ENCODE measurements at places on chromosomes 11 and 22.

- no peak for DNase-seq
Measured at GRCh38 chr11:35349897-35350296, 69.5 kb downstream of the SLC1A2 start.

DNA sequence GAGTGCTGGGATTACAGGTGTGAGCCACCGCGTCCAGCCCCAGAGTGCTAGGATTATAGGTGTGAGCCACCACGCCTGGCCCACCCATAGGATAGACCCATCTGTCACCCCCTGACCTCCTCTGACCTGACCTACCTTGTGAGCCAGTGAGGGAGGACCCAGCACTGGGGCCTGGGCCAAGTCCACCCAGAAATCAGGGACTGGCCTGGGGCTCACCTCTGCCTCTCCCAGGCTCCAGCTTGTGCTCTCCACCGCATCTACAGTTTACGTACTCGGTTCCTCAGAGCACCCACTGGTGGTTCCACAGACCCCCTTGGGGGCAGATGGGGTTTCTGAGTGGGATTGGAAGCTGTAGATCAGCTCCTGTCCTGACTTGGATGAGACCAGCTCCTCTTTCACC is 6.4 kb downstream of the SLC29A2 start:
- DNase-seq = no peak

DNA sequence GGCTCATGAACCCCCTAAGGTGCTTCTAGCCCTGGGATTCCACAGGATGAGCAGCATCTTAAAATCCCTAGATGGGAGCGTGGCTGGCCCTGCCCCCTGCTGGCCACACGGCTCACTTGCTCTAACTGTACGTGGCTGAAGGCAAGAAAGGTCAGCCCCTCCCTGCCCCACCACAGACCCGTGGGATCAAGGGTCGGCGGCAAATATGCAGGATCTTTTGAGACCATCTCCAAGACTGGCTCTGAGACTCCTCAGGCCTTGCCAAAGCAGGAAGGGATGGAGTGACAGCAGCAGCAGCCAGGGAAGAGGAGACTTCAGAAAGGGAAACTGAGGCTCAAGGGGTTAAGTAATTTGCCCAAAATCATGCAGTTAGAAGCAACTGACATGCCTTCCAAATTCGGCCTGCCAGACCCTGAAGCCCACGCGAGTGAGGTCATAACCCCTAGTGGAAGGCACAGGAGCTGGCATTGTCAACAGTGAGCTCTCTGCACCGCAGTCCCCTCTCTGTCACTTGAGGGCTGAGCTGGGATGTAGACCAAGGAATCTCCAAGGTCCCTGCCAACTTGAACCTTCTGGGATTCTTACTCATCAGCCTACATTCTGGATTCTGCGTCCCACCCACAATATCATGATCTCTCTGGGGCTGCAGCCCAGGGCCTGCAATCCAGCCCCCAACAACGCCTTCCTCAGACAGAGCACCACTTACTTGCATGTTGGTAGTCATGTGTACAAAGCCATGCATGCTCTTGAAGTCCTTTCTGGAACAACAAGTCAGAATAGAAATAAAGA is 31.4 kb downstream of the CREB3L1 start:
- DNase-seq = peak; percentile 57

DNA sequence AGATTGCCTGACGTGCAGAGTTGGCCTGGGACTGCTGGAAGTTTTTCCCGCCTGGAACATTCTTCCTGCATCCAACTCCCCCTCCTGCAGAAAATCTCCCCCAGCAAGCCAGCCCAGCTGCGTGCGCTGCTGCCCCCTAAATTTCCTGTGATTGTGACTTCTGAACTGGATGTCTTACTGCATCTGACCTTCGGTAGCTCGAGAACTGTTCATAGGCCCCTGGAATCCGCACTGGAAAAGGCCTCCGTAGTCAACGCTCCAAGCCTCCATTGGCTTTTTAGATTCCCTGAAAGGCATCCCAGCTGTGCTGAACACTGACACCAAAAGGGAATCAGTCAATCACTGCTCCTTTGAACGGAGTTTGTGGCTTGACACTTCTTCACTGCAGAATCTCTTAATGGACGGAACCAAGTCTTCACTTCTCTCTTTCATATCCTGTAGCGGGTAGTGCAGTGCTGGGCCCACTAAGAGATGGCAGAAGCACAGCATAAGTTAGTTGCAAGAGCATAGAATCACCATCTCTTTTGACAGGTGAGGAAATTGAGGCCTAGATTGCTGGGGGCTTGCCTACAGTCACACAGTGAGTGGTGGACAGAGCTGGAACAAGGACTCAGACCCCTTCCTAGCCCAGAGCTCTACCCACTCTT is 14.2 kb upstream of the RASD2 start:
- DNase-seq = no peak

- DNase-seq = no peak
Measured at GRCh38 chr11:2174361-2174760, 2.7 kb upstream of the TH start.

DNA sequence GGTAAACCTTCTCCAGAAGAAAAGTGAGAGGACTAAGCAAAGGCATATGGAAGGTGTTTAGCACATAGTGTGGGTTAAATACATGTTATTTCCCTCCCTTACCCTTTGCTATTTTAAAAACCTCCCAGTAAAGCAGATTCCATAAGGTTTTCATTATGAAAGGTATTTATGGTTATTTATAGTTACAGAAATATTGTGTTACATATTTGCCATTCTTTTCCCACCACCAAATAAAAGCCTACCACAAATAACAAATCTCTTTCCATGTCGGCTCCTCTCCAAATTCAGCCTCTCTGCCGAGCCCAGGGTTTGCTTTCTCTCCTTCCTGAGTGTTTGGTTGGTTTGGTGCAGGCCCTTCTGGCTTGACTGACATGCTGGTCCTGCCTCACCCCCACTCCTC is 64.4 kb downstream of the INSC start:
- peak; percentile 35 for DNase-seq

- DNase-seq = no peak
Measured at GRCh38 chr11:112013497-112014164, 11.6 kb upstream of the DLAT start.

- no peak for DNase-seq
Measured at GRCh38 chr11:109040303-109040702, 375.4 kb downstream of the DDX10 start.

DNA sequence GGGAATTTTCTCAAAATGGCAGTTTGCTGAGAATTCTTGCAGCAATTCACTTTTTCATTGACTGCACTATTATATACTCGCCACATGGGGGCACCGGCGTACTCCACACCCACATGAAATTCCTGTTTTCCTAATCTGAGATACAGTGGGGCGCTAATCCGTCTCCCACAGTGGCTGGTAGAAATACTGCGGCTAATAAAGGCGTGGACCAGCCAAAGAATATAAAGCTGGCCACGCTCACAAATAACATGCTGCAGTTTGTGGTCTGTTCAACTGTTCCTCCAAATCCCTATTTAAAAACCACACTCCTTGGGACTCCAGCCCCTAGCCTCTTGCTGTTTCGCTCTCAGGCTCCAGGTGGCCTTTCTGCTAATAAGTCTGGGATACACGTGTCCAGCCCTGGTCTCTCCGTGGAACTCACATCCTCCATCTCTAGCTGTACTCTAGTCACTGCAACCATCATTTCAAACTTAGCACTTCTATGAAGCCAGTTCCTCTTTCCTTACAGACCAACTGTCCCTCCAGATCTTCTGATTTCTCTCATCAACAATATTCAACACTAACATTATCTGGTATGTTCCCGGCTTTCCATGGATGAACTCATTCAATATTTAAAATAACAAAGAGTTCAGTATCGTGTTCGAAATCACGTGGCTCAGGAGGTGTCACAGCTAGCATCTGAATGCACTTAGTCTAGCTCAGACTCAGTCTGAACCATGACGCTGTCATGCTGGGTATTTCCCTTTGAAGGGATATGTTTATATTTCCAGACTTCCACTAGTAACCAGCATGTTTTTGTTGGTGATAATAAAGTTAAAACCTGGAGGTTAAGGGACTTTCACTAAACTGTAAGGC is 22.0 kb downstream of the TBRG1 start:
- peak; percentile 80 for DNase-seq

DNA sequence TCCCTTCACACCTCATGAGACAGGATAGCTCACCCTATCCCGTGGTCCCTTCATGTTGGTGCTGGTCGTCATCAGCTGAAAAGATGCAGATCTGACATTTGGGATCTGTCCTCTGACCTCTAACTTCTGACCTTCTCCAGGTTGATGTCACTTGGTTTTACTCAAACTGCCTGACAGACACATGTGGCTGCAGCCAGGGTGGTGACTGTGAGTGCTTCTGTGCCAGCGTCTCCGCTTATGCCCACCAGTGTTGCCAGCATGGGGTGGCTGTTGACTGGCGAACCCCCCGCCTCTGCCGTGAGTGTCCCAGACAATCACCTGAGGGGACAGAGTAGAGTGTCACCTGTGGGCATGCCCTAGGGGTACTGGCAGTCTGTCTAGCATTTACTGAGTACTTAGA is 49.7 kb downstream of the OTOG start:
- DNase-seq = no peak

DNA sequence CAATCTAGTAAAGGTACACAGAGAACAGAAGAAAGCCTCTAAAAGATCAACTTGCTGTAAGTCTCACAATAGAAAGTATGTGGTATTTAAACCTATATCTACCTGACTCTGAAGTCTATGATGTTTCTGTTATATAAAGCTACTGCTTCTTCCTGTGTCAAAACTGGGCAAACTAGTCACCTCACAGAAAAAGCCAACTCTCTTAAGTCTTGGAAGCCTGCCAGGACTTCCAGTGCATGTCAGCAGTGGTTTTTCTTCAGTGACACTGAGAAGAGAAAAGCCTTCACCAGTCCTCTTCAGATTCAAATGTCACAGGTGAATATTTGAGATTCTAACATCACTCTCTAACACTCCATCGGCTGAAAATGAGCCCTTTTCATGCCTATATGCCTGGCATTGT is 808.0 kb downstream of the DLG2 start:
- peak; percentile 9 for DNase-seq

- DNase-seq = peak; percentile 87
Measured at GRCh38 chr22:30635273-30636225, at the start of gene SLC35E4. SLC35E4 (plus strand) TSS chr22:30635781; CDS start chr22:30636451, 670 bp downstream.

DNA sequence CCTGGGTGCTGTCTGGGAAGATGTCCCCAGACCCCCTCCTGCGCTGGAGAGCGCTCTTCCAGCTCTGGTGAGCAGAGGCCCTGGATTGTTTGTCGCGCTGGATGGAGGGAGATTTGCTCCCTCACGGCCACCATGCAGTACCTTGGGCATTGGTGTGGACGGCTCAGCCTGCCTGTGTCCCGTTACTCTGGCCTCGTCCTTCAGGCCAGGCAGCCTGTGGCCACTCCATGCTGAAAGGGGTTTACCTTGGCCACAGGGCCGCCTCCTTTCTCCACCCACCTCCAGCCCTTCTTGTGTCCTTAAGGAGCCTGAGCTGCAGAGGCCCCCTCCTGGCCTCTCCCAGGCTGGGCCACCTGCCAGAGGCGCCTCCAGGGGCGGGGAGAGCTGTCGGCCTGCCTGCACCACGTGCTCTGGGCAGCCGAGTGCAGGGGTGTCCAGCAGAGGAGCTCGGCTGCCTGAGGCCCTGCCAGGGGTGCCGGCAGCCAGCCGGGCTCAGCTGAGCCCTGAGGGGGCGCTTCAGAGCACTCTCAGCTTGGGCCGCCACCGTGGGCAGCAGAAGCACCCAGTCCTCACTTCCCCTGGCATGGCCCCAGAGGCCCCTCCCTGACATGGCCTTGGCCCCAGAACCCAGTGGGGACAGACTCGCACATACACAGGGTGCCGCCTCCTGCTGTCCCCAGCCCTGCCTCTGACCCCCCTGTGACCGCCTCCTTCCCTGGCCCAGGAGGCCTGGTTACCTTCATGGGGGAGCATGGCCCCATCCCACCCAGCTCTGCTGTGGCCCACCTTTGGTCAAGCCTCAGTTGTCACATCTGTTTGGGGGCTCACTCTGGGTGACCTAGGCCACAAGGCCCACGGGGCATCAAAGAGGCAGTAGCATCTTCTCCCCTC is 3.4 kb downstream of the CCND1 start:
- DNase-seq = peak; percentile 96

DNA sequence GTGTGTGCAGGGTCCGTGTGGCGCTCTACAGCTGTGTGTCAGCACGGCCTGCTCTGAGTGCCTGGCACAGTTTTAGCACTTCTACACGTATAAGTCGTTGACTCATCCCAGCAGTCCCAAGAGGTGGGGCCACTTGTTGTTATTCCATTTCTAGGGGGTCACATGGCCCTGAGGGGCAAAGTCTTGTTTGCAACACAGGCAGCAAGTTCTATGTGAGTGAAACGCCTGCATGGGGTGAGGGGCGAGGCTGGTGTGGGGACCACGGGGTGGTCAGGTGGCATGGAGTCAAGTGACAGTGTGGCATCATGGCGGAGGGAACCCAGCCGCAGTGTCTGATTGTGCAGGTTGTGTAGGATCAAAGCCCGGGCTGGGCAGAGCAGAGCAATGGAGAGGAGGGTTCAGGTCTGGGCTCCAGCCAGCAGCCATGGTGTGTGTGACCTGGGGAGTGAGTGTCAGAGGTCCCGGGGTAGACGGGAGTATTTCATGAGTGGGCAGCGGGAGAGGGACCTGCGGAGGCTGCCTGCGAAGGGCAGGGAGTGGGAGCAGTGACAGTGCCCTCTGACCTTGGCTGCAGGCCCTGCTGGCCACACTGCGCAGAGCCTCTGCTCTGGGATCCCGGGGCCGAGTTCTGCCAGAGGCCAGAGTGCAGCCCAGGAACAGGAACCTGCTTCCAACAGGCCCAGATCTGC is 27.9 kb downstream of the SHANK3 start:
- no peak for DNase-seq

- no peak for DNase-seq
Measured at GRCh38 chr11:63508009-63508408, 2.1 kb downstream of the LGALS12 start.

- no peak for DNase-seq
Measured at GRCh38 chr22:20203552-20204201, 52.8 kb upstream of the CCDC188 start.

DNA sequence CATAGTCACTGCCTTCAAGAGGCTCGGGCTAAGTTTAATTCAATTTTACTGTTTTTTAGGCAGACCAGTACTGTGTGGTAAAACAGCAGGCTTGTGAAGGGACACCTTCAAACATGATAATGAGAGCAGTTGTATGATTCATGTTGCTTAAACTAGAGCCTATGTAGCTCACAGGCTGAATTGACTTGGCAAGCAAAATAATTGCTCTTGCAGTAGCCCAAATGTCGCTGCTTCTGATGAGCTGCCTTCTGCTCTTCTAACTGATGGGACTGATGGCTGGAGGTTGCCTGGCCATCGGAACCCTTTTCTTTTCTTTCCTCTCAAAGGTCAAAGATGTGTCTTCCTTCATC is 137.6 kb downstream of the MAML2 start:
- DNase-seq = no peak

GRCh38 chr11:122695076-122695615 is 39.6 kb downstream of the UBASH3B start:
- no peak for DNase-seq

- DNase-seq = no peak
Measured at GRCh38 chr11:36266767-36267166, 22.5 kb downstream of the COMMD9 start.

- DNase-seq = no peak
Measured at GRCh38 chr11:78991681-78992080, 417.0 kb upstream of the NARS2 start.

GRCh38 chr11:2390725-2391151 is 9.8 kb upstream of the TSSC4 start:
- DNase-seq = peak; percentile 61

GRCh38 chr11:82176945-82177344 is 556.7 kb downstream of the FAM181B start:
- DNase-seq = no peak

- DNase-seq = no peak
Measured at GRCh38 chr11:2526808-2527381, 82.1 kb downstream of the KCNQ1 start.

GRCh38 chr11:125287491-125288210 is 123.1 kb downstream of the PKNOX2 start:
- DNase-seq = no peak

- DNase-seq = no peak
Measured at GRCh38 chr11:75263944-75264349, 23.4 kb downstream of the TPBGL start.

GRCh38 chr11:38272376-38272775 is 1674.3 kb upstream of the RAG2 start:
- DNase-seq = no peak

All from iris pigment epithelial cell (primary cell).